ENCODE measurements at places on chromosomes 2 and 18. TPM values are rescaled to one million over a fixed set of nuclear protein-coding genes. Genes with fewer than 3 reads are reported as not detected.

The POMC gene
- total RNA-seq = 5.9 TPM

The ANKRD53 gene
- not detected for total RNA-seq

The ATOH8 gene
- 0.29 TPM for total RNA-seq

The LHCGR gene
- not detected for total RNA-seq

DNA sequence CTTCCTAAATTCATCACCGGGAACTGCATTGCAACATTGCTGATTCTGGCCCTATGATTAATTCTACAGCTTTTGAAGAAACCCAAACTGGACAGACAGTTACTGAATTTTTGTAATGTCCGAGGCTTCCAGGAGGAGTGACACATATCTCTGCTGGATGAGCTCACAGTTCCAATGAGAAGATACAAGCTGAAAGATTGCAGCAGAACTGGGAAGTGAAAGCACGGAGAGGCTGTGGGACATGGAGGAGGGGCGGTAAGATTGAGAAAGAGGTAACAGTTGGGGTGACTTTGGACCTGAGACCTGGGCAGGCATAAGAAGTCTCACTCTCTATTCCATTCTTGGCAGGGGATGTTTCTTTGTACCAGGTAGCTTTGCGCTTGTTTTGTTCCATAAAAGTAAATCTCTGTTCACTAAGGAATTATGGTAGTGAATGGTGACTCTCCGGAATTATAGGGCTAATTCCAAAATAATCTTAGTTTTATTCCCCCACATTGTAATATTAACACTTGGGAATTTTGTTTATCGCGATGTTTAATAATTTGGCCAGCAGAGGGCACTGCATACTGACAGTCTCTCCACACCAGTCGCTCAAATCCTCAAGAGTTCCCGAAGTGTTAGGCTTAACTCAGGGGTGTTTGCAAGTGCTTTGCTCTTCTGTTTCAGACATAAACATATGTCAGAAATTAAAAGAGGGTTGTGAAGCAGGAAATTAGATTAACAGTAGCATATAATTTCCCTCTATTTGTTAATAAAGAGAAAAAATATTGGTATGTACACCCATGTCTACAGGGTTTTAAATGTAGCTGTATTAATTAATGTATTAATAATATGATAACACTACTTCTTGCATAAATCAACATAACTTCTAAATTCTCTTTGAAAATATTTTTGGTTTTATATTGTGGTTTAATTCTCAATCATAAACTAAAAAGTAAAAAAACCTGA lies 201.4 kb downstream of the SOCS6 start:
- no peaks in the 10 kb centered on the region for H3K36me3 ChIP-seq
- no peak for DNase-seq
- H3K4me3 ChIP-seq = no peak overlapping the region
- H3K27ac ChIP-seq = no peak overlapping the region

- no peaks in the 10 kb centered on the region for H3K4me1 ChIP-seq
- no peaks in the 10 kb centered on the region for H3K36me3 ChIP-seq
- no peak for DNase-seq
- no peak overlapping the region for H3K4me3 ChIP-seq
- no peaks in the 10 kb centered on the region for H3K27me3 ChIP-seq
Measured at GRCh38 chr18:27277554-27277953, 92.4 kb upstream of the CHST9 start.

DNA sequence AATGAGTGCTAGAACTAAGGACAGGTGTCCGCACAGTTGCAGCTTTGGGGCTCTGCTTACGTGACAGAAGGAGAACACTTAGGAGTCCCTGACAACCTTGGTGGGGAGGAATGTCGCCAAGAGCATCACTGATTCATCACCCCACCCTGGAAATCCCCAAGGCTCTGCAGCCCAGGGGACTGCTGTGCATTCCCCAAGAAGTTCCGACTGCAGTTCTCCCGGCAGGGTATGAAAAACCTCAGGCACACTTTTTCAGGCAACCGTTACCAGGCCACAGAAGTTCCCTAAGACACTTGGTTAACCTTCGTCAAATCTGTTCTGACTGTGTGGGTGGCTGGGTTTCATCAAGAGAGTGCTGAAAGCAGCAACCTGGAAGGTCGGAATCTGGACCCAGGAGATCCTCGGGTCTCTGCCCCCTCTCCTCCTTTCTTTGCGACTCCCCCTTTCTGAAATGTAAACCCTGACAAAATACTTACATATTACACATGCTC lies 192.1 kb upstream of the CXCR4 start:
- peaks cover 47% of the 10 kb centered on the region for H3K4me1 ChIP-seq
- peaks cover 4% of the 10 kb centered on the region for H3K36me3 ChIP-seq
- H3K27me3 ChIP-seq = peaks cover 4% of the 10 kb centered on the region
- peak overlapping the region; percentile 73 for H3K27ac ChIP-seq
- peak; percentile 9 for DNase-seq
- H3K4me3 ChIP-seq = no peak overlapping the region

GRCh38 chr2:11071211-11071610 lies 84.1 kb upstream of the SLC66A3 start:
- peaks cover 21% of the 10 kb centered on the region for H3K4me1 ChIP-seq
- no peak overlapping the region for H3K27ac ChIP-seq
- no peak overlapping the region for H3K4me3 ChIP-seq
- H3K27me3 ChIP-seq = peaks cover 6% of the 10 kb centered on the region
- no peaks in the 10 kb centered on the region for H3K36me3 ChIP-seq

GRCh38 chr2:160224060-160224459 lies 24.0 kb upstream of the ITGB6 start:
- peak overlapping the region; percentile 32 for H3K27ac ChIP-seq
- peaks cover 56% of the 10 kb centered on the region for H3K4me1 ChIP-seq
- peaks cover 5% of the 10 kb centered on the region for H3K27me3 ChIP-seq
- no peaks in the 10 kb centered on the region for H3K36me3 ChIP-seq
- peak; percentile 23 for DNase-seq

DNA sequence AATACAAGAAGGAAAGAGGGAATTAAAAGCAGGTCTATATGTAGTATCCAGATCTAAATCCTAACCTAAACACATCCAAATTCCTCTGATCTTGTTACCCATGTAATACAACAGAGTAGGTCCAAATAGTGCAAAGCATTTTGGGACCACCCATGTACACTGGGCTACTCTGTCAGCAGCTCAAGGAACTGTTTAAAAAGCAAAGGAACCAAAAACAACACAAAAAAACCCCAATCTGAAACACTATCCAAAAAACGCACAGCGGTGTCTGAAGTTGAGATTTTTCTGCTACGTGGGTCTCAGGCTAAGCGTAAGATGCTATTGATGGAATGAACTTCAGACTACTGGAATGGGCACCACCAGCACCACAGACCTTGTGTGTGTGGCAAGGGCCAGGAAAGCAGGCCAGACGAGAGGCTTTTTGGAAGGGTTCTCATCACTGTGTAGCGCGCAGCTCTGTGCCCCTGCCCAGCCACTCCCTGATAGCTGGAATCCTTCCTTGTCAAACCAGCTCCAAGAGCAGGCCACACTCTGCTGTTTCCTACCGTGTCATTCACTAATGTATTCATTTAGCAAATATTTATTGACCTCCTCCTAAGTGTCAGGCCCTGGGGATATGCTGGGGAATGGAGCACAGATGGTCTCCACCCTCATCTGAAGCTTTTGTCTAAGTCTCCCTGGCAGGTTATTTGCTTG lies 101.4 kb downstream of the COLEC12 start:
- H3K36me3 ChIP-seq = no peaks in the 10 kb centered on the region
- no peaks in the 10 kb centered on the region for H3K4me1 ChIP-seq
- DNase-seq = no peak
- no peak overlapping the region for H3K4me3 ChIP-seq
- no peak overlapping the region for H3K27ac ChIP-seq

GRCh38 chr18:54116541-54117257 lies 107.8 kb downstream of the MBD2 start:
- H3K27me3 ChIP-seq = peaks cover 11% of the 10 kb centered on the region
- H3K4me3 ChIP-seq = no peak overlapping the region
- no peak for DNase-seq
- no peak overlapping the region for H3K27ac ChIP-seq
